ENCODE measurements at places on chromosomes 2 and 18.

DNA sequence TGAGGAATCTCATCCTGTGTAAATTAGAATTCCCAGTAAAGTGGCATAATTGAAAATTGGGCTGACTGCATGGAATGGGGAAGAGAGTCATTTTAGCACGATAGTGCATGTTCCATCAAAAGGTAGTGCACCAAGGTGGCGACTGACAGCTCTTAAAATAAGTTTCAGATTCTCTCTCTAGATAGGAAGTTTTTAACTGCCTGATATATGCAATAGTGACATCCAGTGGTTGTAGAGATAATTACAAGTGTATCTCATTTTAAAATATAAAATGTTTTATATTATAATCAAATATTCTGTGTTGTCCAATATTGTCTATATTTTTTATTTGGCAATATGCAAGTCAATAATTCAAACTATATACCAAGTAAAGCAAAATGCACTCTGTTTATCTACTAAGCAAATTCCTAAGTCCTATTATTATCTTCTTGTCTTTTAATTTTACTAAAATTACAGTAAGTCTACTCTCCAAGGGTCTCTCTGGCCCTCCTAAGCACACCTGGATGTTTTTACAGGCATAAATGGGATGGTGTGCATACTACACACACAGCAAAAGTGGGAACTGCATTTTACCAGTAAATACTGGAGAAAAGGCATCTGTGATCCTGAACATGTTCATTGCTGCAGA is 397.7 kb upstream of the HNRNPA3 start:
- peak; percentile 22 for DNase-seq

GRCh38 chr2:141035846-141036420 is 1094.9 kb downstream of the LRP1B start:
- DNase-seq = no peak

DNA sequence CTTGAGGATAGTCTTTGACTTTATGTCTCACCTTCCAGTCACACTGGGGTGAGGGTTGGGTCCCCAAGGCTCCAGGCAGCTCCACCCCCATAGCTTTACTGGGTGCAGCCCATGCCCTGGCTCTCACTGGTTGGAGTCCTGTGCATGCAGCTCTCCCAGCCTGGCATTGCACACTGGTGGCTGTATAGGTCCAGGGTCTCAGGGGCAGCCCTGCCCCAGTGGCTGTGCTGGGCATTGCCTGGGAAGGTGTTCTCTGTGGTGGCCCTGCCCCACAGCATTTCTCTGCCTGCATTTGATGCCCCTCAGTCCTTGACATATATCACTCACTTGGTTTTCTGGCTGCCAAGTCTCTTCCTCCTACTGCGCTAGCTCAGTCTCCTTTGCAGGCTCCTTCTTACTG is 21.2 kb downstream of the MPHOSPH10 start:
- DNase-seq = no peak

DNA sequence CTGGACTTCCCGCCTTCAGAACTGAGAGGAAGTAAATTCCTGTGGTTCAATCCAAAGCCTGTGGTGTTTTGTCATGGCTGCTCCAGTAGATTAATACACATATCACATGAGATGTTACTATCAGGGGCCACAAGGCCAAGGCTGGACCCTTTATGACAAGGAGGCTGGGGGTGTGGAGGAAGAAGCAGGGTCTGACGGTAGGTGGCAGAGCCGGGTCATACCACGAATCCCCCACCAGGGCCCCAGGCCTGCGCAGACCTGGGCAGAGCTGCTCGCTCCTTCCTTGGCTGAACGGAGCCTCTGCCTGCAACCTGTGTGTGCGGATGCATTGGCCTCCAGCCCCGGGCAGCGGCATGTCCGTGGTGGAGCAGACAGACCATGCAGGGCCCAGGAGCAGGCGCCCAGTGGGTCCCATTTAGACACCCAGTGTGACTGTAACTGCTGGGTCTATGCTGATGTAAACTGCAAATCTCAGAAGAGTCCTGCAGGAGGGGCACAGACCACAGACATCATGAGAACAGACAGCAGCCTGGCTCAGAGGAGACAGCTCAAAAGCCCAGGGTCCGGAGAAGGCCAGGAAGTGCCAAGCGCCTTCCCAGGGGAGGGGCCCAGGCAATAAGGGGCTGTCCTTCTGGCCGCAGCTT is 155.2 kb downstream of the PXDN start:
- DNase-seq = no peak

Data from H54 (cell line).